ENCODE measurements at places on chromosomes 12 and 14.

DNA sequence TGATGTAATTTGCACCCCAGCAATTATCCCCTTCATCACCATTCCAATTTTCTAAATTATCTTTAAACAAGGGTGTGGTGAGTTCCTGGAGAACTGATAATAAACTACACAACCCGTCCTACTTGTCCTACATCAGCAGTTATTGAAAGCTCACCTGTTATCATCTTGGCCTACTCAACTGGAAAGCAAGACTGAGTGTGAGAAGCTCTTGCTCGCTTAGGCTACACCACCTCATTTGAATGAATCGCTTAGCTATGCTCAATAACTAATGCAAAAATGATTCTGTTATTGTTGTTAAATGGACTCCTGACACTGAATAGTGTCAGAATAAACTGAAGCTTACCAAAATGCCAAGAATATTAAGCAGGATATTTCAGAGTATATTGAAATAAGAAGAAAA, 115.4 kb upstream of the BTG1 start:
- no peak for DNase-seq

DNA sequence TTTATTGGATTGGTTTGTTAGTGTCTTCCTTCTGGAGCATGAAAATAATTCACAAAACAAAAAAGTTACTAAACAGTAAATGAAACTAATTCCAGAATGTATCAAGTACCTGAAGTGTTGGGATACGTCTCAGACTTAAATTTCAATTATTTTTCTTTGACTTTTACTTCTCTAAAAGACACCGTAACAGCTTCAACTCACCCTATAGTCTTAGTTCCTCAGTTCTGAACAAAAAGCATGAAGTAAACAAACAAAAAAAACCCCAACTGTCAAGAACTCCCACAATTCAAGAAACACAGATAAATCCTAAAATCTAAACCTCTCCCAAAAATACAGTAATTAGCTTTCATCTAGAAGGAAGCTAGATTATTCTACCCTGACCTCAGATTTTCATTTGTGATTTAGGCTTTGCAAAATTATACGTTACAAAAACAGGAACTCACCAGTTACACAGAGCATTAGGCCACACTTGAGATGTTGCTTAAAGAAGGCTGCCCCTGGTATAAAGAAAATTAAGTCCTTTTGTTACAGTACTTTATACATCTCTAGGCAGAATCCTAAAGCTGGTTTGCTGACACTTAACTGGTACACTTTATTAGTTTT, 10.2 kb downstream of the HEATR5A start:
- DNase-seq, result no peak

DNA sequence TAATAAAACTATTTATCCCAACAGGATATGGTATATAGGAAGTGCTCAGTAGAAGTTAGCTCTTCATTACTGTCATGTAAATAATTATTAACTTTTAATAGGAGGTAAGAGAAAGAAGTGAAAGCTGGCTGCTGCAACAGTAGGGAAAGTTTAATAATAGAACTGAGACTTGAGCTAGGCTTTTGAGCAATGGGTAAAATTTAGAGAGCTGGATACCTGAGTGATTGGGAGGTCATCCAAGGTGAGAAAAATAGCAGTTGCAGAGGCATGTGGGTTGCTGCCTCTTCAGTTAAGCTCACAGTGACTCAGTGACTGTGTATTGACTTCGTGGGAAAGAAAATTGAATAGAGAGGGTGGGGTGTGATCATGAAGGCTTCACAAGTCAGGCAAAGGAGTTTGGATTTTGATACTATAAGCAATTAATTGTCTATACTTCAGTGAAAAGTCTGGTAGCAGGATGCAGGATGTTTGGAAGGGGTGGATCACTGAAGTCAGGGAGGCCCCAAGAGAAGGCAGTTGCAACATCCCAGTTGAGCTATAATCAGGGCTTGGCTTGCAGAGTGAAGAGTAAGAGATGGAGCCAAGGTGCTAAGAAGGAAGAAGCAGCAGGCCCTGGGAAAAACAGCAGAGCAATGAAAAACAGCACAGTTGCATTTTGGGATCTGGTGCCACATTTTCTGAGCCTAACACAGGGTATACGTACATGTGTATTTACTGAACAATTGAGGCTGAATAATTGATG, 172.0 kb upstream of the FRMD6 start:
- DNase-seq, result no peak

DNA sequence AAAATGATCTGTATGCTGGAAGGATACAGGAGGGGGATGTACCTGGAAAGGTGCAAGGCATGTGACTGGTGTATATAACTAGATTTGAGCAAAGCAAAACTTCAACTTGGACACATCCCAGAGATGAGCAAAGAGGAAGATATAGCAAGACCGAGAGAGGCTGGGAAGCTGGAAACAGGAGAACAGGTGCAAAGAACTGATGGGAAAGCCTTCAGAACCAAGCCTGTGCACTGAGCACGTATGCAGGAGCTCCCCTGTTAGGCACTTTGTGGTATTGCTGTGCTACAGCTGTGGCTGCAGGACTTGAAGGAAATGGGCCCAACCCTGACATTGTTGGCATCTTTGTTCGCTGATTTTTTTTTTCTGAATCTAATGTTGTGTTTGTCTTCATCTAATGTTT, 120.7 kb upstream of the PWP1 start:
- no peak for DNase-seq

DNA sequence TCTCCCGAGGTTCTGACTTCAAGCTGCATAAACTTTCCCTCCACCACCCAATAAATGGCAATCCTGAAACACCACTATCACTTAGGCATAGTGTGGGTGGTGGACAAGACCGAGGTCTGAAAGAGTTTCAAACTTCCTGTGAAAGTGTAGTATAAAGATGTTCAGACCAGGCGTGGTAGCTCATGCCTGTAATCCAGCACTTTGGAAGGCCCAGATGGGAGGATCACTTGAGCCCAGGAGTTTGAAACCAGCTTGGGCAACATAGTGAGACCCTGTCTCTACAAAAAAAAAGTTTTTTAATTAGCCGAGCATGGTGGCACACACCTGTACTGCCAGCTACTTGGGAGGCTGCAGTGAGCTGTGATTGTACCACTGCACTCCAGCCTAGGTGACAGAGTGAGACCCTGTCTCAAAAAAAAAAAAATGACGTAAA, 61.9 kb downstream of the CCDC92 start:
- no peak for DNase-seq
